ENCODE measurements at places on chromosomes 12 and 14.

DNA sequence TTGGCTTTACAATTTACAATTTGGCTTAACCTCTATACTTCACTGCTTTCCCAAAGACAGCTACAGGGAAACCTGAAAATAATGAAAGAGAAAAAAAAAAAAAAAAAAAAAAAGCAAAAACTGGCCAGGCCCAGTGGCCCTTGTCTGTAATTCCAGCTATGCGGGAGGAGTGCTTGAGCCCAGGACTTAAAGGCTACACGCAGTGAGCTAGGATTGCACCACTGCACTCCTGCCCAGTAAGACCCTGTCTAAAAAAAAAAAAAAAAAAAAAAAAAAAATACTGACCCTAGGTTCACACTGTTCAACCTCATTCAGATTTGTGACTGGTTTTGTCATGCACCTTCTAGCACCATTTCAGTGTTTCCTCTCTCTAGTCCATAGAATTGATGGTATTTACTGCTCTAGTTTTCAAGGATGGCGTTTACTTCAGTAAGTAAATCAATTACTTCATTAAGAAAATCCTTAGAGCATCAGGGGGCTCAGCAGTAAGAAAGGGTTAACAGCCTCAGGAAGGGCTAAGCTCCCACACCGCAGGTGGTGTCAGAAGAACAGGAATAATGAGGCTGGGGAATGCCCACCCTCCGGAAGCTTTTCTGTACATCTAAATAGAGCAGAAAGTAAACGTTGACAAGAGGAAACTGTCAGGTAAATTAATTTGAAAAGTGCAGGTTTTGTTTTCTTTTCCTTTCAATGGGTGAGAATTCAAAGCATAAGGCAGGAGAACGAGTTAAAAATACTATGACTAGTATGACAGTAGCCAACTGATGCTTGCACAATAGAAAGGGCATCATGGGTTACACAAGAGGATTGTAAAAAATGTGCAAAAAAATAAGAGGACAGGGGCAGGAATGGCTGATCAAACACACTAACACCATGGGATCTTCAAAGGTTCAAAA, 115.0 kb upstream of the MDM1 start:
- no peak for DNase-seq

DNA sequence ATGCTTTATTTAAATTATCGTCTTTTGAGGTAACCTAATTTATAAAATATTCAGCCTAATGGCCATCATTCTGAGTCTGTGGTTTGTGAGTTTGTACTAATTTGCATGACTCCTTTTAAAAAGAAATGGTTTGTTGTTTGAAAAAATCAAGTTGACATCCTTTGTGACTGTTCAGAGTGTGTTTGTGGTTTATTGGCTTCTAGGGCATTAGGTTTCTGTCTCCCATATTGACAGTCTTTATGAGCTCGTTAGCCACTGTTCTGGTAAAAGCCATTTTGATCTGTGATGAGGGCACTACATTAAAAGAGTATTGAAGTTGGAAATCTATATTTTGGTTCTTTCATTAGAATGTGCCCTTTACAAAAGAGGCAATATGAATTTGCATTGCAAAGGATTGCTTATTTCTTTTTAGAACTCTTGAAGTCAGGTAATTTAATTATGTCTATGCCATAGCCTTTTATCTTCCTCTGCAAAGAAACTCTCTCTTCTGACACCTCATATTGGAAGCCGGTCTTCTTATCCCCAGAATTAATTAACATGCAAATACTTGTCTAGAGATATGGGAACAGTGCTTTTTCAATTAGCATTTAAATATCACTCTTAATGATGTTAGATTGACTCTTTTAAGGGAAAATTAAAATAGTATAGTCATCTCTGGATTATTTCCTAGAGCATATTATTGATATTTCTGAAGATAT, 95.0 kb downstream of the CRADD start:
- no peak for DNase-seq

- DNase-seq: no peak
Measured at GRCh38 chr14:90577661-90578282, 180.9 kb downstream of the CALM1 start.

DNA sequence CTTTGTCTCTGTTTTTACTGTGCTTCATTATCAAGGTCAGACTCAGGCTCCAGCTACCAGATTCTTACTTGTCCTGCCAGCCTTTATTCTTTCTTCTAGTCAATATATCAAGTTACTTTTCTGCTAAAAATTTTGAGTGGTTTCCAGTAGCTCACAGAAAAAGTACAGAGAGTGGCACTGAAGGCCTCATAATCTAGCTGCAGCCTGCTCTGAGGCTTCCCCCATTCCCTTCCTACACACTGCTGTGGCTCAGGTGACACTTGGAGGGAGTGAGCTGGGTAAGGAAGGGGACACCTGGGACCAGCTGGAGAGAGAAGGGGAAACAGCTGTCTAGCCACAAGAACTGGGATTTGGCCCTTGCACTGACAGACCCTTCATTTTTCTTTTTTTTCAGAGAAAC, 25.4 kb downstream of the TTC6 start:
- no peak for DNase-seq

GRCh38 chr14:79009286-79009685, 839.1 kb downstream of the NRXN3 start:
- DNase-seq: no peak

DNA sequence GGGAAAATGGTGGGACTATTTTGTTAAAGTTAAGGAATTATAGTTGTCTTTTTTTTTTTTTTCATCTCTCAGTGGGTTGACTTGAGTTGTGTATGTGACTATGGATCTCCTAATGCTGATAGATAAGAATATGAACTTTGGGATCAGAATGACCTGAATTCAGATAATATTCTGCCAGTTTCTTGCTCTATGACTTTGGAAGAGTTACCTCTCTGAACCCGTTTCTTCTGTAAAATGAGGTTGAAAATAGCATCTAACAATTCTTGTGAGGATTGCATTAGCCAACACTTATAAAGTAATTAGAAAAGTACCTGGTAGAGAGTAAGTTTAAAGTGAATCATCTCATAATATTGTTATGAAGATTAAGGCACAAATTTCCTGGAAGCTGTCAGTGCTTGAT, 18.4 kb downstream of the EID3 start:
- DNase-seq: no peak

GRCh38 chr12:46763230-46763629, 62.6 kb downstream of the SLC38A4 start:
- no peak for DNase-seq

DNA sequence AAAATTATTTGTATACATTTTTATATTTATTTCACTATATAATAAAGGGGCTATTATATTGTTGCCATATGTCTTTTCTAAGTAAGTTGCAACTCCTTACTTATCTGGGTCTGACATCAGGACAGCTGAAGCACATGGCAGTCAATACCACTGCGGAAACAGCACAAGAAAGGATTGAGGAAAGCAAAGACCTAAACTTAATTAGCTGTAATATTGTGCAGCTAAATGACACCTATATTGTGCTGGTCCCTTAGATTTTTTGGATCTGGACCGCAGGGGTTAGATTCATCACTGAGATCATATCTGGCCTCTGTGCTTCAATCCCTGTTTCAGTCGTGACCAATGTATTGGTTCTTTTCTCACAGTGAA, 359.6 kb upstream of the DIO2 start:
- DNase-seq: no peak

All from mucosa of descending colon (tissue), 3 donors.